Hindlimb muscle (tissue), 1 donor: ENCODE measurements at places on chromosomes 7 and 10. TPM values are rescaled to one million over a fixed set of nuclear protein-coding genes. Genes with fewer than 3 reads are reported as not detected.

Gene TAS2R16
- not detected for polyA plus RNA-seq

Gene PNLIPRP2
- polyA plus RNA-seq, result not detected

Gene AKR1C4
- polyA plus RNA-seq, result not detected

Gene TFR2
- polyA plus RNA-seq, result 1.3 TPM

Gene SFTPA1
- not detected for polyA plus RNA-seq

Gene AKR1C2
- 5.7 TPM for polyA plus RNA-seq

Gene CALN1
- polyA plus RNA-seq, result 1.8 TPM

Gene HOXA3
- 11.2 TPM for polyA plus RNA-seq

Gene GJD4
- polyA plus RNA-seq, result 4.2 TPM

Gene CALHM1
- polyA plus RNA-seq, result 0.06 TPM

Gene CALHM3
- polyA plus RNA-seq, result not detected

Gene GAD2
- not detected for polyA plus RNA-seq

Gene SLC13A4
- 3.8 TPM for polyA plus RNA-seq

Gene SEMA4G
- polyA plus RNA-seq, result 7.3 TPM

Gene ITGA8
- 6.6 TPM for polyA plus RNA-seq

Gene ZNF736
- 9.5 TPM for polyA plus RNA-seq

Gene VAX1
- not detected for polyA plus RNA-seq

Gene ACHE
- polyA plus RNA-seq, result 82.8 TPM

Gene AFAP1L2
- 40.2 TPM for polyA plus RNA-seq

Gene FRMD4A
- 35.1 TPM for polyA plus RNA-seq

Gene CPED1
- polyA plus RNA-seq, result 8.2 TPM

Gene GOLGA7B
- 0.23 TPM for polyA plus RNA-seq

Gene PIP
- not detected for polyA plus RNA-seq
